ENCODE measurements at places on chromosomes 2 and 18.

GRCh38 chr2:161975062-161975812 lies 98.8 kb downstream of the DPP4 start:
- no peak for DNase-seq

GRCh38 chr2:96616128-96616527 lies 22.0 kb downstream of the KANSL3 start:
- no peak for DNase-seq

GRCh38 chr18:62982600-62983251 lies 267.4 kb downstream of the PHLPP1 start:
- peak; percentile 49 for DNase-seq

- no peak for DNase-seq
These were observed 96.4 kb upstream of the LINC00305 start for GRCh38 chr18:64245126-64245861.

GRCh38 chr2:16109821-16110310 lies 169.5 kb downstream of the MYCN start:
- DNase-seq = no peak

DNA sequence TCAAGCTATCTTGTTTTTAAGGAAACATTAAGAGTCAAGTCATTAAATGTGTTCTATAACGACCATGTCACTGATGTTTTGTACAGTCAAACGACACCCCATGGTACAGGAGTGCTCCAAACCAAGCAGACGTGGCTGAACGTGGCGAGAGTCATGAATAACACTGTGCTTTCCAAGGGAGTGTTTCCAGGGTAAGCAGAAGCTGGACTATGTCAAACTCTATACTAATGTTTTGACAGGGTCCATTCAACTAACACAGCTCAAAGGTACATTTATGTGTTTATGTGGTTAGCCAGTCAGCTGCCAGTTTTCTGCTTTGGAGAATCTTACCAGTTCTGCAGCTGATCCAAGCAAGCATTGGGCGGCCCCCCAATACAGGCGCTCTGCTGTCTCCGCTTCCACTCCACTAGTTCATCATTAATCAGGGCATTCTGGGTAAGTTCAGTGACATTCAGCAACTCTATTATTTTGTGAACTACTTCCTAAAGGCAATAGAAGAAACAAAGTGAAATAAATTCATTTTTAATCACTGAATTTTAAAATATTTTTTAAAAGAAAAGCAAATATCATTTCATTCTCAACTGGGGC lies 16.4 kb downstream of the STAT1 start:
- no peak for DNase-seq

- DNase-seq = no peak
These were observed 4.8 kb downstream of the CWC22 start for GRCh38 chr2:180002198-180002770.
